ENCODE measurements at places on chromosomes 11 and 22.

DNA sequence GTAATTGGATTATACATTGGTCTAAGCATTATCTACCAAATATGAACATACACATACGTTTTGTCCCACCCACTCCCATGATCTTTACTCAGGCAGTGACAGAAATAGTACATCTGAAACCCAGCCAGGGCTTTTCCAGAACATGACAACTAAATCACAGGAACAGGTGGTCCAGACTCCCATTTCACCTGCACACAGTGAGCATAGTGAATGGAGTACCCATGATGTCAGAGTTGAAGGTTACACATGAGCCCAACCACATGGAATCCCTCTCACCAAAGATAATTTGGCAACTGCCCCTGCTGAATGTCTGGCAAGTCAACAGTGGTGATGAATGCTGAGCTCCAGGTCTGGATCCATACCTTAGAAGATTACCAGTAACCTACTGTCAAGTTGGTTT lies 411.9 kb upstream of the LUZP2 start:
- DNase-seq = no peak

GRCh38 chr11:22577854-22578253 lies 47.8 kb downstream of the FANCF start:
- DNase-seq = no peak

DNA sequence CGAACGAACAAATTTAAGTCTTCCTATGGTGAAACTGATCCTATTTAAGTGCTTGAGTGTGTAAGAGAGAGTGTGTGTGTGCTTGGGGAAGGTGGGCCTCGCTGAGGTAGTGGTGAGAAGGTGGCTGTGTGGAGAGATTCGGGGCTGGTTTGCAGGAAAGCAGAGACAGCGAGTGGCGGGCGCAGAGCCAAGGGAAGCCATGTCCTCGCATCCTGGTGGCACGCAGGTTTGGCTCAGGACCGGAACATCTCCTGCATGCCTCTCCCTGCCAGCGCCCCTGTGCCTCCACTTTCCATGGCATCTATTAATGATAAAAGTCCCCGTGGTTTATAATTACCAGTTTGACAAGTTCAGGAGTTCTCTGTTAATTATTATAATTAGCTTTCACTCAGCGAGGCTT lies 383.1 kb upstream of the CADM1 start:
- no peak for DNase-seq

DNA sequence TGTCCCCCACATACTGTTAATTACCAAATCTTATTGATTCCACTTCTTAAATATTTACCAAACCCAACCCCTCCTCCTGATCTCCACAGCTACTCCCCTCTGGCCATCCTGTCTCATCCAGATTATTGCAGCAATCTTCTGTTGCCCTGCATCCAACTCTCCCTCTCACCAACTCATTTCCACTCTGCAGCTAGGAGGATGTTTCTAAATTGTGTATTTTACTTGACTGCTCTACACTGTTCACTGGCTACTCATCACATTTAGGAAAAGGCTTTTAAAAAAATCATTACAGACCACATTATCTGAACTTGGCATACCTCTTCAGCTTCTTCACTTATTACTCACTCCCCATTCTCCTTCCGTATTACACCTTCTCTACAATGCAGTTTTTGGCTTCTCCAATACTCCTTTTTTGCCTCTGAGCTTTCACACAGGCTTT lies 117.9 kb downstream of the ATG16L2 start:
- no peak for DNase-seq

DNA sequence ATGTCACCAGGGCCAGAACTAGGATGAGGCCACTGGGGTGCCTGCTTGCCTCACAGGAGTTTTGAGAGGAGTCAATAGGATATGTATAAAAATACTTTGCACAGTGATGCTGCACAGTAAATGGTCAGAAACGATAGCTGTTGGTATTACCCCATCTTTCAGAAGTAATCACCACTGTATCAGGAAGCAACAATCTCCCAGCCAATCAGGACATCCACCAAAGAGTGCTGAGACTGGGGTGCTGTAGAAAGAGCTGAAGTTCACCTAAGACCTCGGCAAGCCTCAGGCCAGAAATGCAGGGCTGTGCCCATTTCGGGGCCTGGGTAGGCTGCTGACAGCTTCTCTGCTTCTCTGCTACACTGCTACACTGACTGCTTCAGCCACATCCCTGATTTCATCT lies 17.4 kb downstream of the LMO2 start:
- no peak for DNase-seq

DNA sequence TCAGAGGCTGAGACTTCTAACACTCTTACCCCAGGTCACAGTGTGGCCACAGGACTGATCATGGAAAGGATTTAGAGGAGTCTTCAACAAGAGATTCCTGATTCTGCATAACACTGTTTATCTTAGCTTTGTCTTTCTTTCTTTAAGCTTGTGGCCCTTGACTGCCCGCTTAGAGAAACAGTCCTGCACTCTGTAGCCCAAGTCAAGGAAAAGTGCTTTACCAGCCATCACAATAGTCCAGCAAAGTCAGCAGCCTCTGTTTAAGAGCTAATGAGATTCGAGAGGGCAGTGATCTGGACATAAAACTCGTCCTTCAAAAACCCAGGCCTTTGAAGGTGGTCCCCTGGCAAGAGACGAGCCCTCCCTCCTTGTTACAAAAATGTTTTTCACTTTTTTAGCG lies 30.0 kb downstream of the PRDM10 start:
- no peak for DNase-seq

DNA sequence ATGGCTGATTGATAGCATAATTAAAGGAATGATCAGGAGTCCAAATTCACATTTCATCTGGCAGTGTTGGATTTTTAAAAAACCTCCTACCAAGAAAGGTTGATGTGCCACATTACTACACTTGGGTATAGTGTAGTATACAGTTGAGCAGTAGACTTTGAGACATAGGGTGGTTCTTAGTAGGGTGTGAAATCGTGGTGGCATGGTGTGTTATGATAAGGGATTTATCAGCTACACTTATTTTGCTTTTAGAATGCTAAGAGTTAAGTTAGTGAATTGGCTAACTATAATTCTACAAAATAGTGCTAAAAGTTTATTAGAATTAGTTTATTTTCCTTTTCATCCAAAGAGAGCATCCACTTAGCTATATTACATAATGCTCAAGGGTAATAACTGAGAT lies 13.1 kb downstream of the TBCEL start:
- no peak for DNase-seq

DNA sequence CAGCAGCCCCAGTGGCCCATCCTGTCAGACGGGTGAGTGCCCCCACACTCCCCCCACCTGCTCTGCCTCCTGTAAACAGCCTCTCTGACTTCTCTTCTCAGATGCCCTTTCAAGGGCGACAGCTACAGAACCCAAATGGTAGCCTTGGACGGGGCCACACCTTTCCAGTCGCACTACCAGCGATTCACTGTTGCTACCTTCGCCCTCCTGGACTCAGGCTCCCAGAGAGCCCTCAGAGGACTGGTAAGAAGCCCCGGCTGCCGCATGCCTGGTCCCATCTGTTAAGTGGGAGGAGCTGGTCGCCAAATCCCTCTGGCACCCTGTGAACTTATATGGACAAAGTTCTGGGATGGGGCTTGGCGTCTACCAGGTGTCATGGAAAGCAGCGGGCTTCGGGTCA lies 6.2 kb downstream of the ZP1 start:
- DNase-seq = no peak

GRCh38 chr11:92861634-92862033 lies 107.8 kb upstream of the MTNR1B start:
- no peak for DNase-seq

GRCh38 chr22:19172213-19173046 lies 6.1 kb downstream of the SLC25A1 start:
- no peak for DNase-seq

DNA sequence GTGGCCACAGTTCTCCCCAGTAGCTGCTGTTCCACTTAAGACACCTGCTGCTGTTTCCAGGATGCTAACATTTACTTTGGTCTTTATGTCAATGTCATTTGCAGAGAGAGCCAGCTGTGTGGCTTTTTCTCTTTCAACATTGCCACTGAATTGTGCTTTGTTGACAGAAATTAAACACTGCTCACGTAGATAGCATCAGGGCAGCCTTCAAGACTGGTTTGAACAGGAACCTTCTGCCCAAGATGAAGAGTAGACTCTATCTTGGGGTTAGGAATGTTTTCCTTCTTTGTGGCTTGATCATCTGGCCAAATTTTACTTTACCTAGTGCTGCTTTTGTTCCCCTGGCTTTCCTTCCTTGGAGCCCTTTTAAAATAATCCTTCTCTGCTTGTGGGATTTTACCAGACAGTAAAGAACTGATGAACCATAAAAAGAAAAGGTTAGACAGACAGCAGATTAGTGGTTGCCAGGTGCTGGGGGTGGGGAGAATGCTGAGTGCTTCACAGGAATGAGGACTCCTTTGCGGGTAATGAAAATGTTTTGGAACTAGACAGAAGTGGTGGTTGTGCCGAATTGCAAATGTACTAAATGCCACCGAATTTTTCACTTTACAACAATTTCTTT lies 22.7 kb upstream of the XBP1 start:
- DNase-seq = peak; percentile 60

- DNase-seq = no peak
Measured at GRCh38 chr11:103671143-103671651, 365.2 kb upstream of the DDI1 start.

- no peak for DNase-seq
Measured at GRCh38 chr11:68806931-68807844, 34.5 kb downstream of the CPT1A start.

DNA sequence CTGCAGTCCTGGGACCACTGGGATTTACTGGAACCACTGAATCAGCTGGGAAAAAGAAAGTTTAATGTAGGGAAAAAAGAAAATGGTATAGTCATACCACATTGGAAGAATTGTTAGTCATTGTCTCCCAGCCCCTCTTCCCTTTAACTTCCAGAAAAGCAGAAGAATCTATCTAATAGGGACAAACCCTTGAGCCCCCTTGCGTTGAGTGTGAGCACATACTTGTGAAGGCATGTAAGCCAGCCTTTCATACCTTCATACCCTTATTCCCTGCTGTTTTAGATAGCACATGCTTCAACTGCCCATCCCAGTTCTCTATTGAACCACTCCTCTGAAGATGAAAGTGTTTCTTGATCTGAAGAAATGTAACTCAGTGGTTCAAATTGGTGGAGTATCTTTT lies 6.6 kb downstream of the TREH start:
- no peak for DNase-seq

- peak; percentile 60 for DNase-seq
Measured at GRCh38 chr11:6353367-6353987, 33.2 kb upstream of the CAVIN3 start.

DNA sequence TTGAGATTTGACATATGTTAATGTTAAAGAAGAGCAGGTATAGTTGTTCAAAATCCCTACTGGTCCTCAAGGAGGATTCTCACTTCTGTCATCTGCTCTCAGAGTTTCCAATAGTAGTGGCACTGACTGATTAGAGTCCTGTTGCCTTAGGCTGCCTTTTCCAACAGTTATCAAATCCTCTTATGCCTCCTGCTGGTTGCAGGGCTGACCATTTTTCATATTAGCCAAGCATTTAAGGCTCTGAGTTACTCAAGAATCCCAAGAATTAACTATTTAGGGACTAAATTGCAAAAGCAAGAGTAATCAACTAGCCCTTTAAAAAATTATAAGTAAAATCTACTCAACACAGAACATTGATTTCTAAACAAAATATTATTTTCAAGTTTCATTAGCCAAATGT lies 212.0 kb upstream of the CHORDC1 start:
- DNase-seq = no peak

DNA sequence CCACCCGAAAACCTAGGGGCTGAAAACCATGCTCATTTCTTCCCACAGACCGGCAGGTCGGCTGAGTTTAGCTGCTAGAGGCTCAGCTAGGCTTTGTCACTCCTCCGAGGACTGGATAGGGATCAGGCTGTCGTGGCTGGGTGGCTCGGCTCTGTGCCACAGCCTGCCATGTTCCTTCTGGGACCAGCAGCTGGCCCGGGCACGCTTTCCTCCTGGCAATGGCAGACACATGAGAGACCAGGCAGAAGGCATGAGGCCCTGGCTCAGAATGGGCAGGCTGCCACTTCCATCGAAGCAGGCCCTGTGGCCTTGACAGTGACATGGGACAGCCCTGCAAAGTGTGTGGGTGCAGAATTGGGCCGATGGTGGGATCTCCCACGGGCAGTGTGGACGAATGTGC lies 20.9 kb downstream of the PARVG start:
- DNase-seq = no peak

GRCh38 chr11:8832571-8833260 lies 78.3 kb upstream of the AKIP1 start:
- DNase-seq = no peak

DNA sequence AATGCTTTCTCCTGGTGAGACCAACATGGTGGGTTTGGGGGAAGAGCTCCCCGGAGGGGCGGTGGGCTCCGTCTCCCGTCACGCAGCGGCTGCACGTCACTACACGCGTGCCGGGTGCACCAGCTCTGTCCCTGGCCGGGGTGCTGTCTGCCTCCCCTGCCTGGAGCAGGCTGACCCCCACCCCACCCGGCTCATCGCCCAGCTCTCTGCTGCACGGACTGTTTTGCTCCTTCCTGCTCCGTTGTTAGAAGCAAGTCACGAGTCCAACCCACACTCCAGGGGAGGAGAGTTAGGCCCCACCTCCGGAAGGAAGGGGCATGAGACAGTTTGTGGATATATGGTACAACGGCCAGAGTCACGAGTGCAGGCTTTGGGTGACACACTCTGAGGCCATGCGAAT lies 364.9 kb downstream of the BRD1 start:
- peak; percentile 29 for DNase-seq

DNA sequence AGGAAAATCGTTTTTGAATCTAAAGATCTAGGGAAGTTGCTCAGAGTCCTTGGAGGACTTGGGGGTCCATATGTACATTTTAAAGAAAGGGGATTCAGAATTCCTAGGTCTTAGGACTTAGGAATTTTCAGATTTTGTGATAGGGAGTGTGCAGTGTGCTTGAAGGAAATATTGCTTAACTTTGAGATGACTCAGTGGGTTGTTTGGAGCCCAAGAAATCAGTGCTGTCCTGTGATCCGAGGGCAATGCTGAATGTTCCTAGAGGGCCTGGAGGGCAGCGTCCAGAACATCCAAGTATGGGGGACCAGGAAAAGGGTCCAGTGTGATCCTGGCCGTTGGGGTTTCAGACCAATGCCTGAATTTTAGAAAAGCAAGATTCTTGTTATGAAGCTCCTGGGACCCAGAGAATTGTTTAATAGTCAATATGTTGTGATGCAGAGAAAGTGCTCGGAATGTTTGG lies 3.1 kb upstream of the IGF2 start:
- no peak for DNase-seq

DNA sequence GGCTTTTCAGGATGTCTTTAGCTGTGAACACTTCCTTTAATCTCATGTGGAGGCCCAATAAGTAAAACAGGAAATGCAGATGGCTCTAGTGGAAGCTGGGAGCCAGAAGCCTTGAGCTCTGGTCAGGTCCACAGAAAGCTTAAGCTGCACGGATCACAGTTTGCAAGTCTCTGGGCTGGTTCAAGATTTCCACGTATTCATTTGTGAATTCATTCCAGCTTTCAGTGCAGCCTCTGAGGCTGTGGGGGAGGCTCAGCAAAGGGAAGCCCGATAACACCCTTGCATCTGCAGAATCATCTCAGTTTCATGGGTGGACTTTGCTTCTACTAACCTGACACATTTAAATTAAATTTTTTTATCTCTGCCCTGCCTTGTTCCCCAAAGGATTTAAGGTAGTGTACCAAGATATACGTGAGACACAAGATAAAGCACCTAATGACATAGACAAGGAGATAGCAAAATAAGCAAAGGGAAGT lies 65.6 kb downstream of the ISX start:
- DNase-seq = no peak

Measured in CD4-positive, alpha-beta T cell treated with Interleukin-4 for 1 hour (primary cell).